ENCODE measurements at places on chromosomes 1 and 21.

DNA sequence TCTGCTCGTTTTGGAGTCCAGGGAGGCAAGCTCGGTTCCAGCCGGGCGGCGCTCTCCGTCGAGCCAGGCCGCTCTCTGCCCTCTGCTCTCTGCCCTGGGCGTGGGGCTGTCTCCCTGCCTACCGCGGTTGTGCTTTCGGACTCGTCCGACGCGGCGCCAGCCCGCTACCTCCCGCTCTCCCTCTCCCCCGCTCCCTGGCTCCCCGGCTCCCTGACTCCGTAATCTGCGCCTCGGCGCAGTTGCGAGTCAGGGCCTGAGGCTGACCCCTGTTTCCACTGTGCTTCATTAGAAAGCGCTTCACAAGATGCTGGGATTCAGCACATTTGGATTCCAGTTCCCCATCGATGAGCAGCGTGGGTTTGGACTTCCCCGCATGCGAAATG, 2.2 kb downstream of the SOX13 start:
- H3K36me3 ChIP-seq: no peaks in the 10 kb centered on the region
- peak overlapping the region; percentile 86 for H3K4me3 ChIP-seq
- H3K27me3 ChIP-seq: no peaks in the 10 kb centered on the region
- DNase-seq: no peak
- peaks cover 39% of the 10 kb centered on the region for H3K4me1 ChIP-seq

- H3K4me3 ChIP-seq: no peak overlapping the region
- no peaks in the 10 kb centered on the region for H3K36me3 ChIP-seq
- no peaks in the 10 kb centered on the region for H3K27me3 ChIP-seq
These were observed 179.0 kb downstream of the PTPRU start for GRCh38 chr1:29415156-29415830.

GRCh38 chr1:208254376-208254775, 10.2 kb upstream of the PLXNA2 start:
- H3K4me1 ChIP-seq: no peaks in the 10 kb centered on the region
- H3K4me3 ChIP-seq: no peak overlapping the region
- H3K27ac ChIP-seq: no peak overlapping the region

- H3K4me3 ChIP-seq: no peak overlapping the region
- H3K36me3 ChIP-seq: no peaks in the 10 kb centered on the region
- no peak overlapping the region for H3K27ac ChIP-seq
- no peaks in the 10 kb centered on the region for H3K4me1 ChIP-seq
These were observed 1234.6 kb upstream of the ADGRL2 start for GRCh38 chr1:80566123-80566522.

GRCh38 chr1:109640285-109640865, 15.5 kb upstream of the GSTM4 start:
- no peaks in the 10 kb centered on the region for H3K36me3 ChIP-seq
- DNase-seq: peak; percentile 75
- no peak overlapping the region for H3K4me3 ChIP-seq
- H3K27ac ChIP-seq: no peak overlapping the region
- H3K27me3 ChIP-seq: no peaks in the 10 kb centered on the region

GRCh38 chr1:43962324-43962723, 7.5 kb upstream of the DPH2 start:
- no peaks in the 10 kb centered on the region for H3K27me3 ChIP-seq
- H3K27ac ChIP-seq: no peak overlapping the region
- H3K4me3 ChIP-seq: no peak overlapping the region
- DNase-seq: no peak

DNA sequence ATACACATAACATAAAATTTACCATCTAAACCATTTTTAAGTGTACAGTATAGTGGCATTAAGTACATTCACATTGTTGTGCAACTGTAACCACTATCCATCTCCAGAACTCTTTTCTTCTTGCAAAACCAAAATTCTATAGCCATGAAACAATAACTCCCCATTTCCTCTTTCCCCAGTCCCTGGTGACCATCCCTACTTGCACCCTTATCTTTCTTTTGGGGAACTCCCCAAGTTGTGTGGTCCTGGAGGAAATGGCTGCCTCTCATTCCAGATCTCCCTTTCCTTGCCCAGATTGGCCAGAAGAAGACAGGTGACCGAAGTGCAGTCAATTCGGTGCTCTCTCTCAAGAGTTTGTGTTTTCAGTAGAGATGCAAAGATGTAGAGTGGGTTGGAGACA, 389.6 kb upstream of the C1orf87 start:
- no peaks in the 10 kb centered on the region for H3K36me3 ChIP-seq
- no peak for DNase-seq
- no peak overlapping the region for H3K4me3 ChIP-seq
- H3K27ac ChIP-seq: no peak overlapping the region

DNA sequence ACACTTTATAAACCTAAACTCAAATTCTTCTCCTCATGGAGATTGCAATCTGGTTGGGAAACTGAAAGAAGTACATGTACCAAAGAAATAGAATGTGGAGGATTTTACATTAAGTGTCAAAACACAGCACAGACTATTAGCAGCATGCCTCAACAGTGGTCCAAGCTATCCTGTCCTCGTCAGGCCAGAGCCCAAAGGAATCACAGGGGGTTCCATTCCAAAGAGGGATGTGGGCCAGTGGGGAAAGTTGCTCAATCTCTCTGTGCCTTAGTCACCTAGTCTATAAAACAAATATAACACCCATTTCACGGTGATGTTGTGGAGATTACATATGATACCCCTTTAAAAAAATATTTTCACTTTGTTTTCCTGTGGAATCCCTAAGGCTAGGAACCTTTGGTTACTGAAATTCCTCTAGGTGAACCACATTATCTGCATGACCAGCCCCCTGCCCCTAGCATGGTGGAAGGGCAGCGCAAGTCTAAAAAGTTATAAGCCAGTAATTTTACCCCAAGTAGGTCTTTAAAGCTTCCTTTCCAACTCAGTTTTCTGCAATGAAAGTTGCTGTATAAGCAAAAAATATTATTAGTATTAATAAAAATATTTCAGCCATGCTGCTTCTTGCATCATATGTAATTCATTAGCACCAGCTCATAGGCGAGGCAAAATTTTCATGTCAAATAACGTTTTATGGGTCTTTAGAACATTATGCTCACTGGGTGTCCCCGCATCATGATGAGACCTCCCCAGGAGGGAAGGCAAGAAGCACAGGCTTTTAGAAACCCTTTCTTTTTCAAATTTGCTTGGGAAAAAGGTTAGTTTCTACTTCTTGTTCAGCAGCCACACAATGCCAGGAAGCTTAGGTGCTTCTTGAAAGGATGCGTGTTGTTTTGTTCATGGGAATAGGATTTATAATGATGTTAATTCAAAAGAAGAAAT, 548.8 kb upstream of the PKN2 start:
- no peaks in the 10 kb centered on the region for H3K4me1 ChIP-seq
- H3K4me3 ChIP-seq: no peak overlapping the region
- H3K36me3 ChIP-seq: no peaks in the 10 kb centered on the region
- no peak for DNase-seq

DNA sequence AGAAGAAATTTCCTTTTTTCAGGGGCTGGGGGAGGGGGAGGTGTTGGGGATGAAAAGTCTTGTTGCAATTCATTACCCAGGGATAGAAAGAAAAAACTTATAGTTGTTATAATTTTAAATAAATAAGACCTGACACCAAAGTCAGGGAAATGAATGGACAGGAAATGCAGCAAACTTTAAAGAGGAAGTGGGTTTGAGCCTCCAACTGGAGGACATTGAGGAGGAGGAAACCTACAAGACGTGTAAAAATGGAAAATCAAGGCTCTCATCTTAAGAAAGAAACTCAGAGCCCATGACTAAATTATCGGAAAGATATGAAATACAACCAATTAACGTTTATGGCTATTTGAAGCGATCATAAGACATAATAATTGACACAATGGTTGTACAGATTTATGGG, 54.4 kb downstream of the NIBAN1 start:
- no peak overlapping the region for H3K4me3 ChIP-seq
- H3K4me1 ChIP-seq: no peaks in the 10 kb centered on the region
- H3K27me3 ChIP-seq: no peaks in the 10 kb centered on the region
- no peak overlapping the region for H3K27ac ChIP-seq
- no peak for DNase-seq

GRCh38 chr1:156226116-156226538, 13.3 kb downstream of the PMF1 start:
- H3K4me3 ChIP-seq: no peak overlapping the region
- no peak for DNase-seq
- no peaks in the 10 kb centered on the region for H3K4me1 ChIP-seq
- H3K27ac ChIP-seq: no peak overlapping the region
- H3K36me3 ChIP-seq: peaks cover 4% of the 10 kb centered on the region

DNA sequence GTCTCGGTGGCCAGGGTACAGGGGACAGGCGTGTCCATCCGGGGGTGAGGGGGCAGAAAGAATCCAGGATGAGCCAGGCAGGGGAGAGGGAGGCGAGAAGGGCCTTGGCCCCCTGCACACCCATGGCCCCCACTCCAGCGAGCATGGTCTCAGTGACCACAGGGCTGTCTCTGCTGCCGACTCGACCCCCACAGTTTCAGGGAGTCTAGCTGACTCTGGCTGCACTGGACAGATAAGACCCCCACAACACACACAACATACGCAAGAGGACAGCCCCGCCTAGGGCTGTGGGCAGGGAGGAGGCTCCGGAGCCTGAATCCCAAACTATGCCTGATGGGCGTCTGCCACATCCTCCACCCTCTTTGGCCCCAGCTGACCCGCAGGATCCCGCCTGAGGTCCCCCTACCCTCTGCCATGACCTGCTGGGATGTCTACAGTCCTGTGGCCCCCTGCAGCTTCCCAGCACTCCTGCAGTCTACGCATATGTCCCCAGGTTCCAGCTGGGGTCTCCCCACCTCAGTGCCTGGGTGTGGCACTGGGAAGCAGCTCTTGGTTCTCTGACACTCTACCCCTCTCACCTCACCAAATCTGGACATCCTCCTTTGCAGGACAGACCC, 22.0 kb downstream of the WNT9A start:
- no peaks in the 10 kb centered on the region for H3K36me3 ChIP-seq
- H3K27me3 ChIP-seq: no peaks in the 10 kb centered on the region
- no peak overlapping the region for H3K27ac ChIP-seq
- H3K4me1 ChIP-seq: no peaks in the 10 kb centered on the region
- H3K4me3 ChIP-seq: no peak overlapping the region
